ENCODE measurements at places on chromosomes 11 and 22.

GRCh38 chr11:22670830-22671229 lies 4.4 kb downstream of the GAS2 start:
- DNase-seq, result no peak

- no peak for DNase-seq
These were observed 29.3 kb downstream of the FAT3 start for GRCh38 chr11:92253945-92254344.

- no peak for DNase-seq
These were observed 74.0 kb upstream of the ATXN10 start for GRCh38 chr22:45597460-45598192.

DNA sequence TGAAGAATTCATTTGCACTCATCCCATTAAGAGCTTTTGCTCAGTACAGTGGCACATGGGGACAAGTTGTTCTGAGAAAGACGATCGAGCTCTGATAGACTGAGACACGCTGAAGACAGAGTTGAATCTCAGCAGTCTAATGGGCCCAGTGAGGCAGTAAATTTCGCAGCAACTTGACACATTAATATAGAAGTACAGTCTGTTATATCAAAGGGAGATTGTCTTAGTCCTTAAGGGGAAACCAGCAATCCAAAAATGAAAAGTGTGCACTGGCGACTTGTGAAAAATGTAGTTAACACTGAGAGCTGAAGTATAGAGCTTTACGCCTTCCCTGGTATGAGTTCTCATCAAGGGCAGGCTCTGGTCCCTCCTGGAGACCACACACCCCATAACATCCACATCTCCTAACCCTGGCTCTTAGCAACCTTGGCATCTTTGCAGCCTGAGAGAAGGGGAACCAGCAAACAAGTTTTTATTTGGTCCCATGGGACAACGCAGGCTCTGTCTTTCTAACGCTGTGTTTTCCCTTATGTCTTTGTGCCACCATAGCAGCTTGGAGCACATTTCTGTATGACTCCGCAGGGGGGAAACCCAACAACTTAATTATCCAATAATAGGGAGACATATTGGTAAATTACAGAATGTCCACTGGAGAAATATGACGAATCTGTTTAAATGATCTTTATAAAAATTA lies 952.5 kb downstream of the OPCML start:
- no peak for DNase-seq

- no peak for DNase-seq
These were observed 7.5 kb downstream of the DGCR8 start for GRCh38 chr22:20087319-20088262.

All from activated naive CD4-positive, alpha-beta T cell treated with anti-CD3 and anti-CD28 coated beads, Interleukin-2, amount 50 U/mL, for 72 hours (primary cell).